ENCODE measurements at places on chromosomes 2 and 18.
A peak's percentile ranks its signal among the peaks of the same experiment; 100 is the strongest.

GRCh38 chr2:128026448-128027277 lies 1.2 kb downstream of the SAP130 start:
- no peak for DNase-seq

- no peak for DNase-seq
These were observed 242.3 kb upstream of the PXDN start for GRCh38 chr2:1986598-1986997.

- no peak for DNase-seq
These were observed 24.5 kb upstream of the SPRED2 start for GRCh38 chr2:65456886-65457285.

- peak; percentile 38 for DNase-seq
These were observed 81.9 kb downstream of the CLIP4 start for GRCh38 chr2:29196792-29197788.

GRCh38 chr2:218607436-218608115 lies at the start of gene PLCD4:
TSS of gene PLCD4 (plus strand) at chr2:218607899. CDS start at chr2:218615740, 7,841 bp downstream.
- DNase-seq: peak; percentile 91

- DNase-seq: no peak
These were observed 6.0 kb upstream of the ROCK1 start for GRCh38 chr18:21117409-21118131.

GRCh38 chr18:63177259-63177658 lies 142.3 kb downstream of the BCL2 start:
- DNase-seq: no peak

DNA sequence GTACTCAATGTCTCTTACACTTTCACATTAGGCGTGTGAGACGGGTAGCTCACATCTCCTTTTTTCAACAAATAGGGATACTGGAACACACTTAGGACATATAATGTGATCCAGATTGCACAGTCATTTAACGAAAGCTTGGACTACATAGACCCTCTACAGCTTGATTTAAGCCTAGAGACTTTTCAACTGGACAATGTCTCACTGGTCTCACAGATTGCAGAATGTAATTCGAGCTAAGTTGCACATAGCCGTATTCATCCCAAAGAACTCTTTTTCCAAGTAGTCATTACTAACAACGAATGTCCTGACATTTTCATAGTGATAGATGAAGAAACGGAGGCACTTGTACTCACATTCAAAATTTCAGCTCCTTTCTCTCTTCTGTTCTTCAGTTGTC lies 612.1 kb downstream of the ZEB2 start:
- no peak for DNase-seq

GRCh38 chr2:231613331-231613662 lies 20.6 kb downstream of the TEX44 start:
- no peak for DNase-seq

DNA sequence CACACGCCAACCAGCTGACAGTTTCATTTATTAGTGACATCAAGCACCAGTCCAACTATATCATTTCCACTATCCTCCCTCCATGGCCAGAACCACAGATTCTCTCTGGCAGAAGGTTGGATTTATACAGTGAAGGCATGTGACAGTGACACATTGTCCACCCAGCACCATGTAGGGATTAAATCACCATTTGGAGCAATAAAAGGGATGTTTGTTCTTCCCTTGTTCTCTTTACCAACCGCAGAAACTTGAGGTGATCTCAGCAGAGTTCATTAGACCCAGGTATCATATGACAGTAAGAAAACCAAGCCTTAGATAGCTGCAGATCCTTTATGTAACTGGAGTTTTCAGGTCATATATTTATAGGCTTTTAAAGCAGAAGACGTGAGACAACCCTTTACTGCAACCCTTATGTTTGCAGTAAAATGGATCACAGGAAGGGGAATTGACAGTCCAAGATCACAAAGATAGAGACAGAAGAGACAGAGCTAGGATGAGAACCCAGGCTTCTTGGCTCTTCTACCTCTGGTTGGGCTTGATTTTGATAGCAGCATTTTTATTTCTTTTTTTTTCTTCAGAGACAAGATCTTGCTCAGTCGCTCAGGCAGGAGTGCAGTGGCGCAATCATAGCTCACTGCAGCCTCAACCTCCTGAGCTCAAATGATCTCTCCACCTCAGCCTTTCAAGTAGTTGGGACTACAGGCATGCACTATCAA lies 80.1 kb downstream of the XDH start:
- peak; percentile 73 for DNase-seq

DNA sequence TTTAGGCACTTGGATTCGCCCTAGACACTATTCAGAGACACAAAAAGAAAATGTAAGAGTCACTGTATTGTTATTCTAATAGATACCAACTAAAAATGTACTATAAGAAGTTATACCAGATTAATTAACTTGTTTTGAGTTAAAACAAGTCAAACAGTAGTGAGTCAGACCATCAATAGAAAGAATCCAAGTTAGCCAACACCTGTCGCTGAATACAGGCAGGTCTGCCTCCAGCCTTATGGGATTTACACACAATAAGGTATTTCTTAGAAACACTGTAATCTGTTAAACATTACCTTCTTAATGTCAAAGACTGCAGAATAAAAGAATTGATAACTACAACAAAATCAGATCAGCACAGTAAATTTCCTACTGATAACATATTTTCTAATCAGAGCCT lies 181.4 kb downstream of the DYM start:
- no peak for DNase-seq

- DNase-seq: no peak
These were observed 164.2 kb upstream of the FANCL start for GRCh38 chr2:58405341-58405740.

- no peak for DNase-seq
These were observed 95.7 kb downstream of the NEDD4L start for GRCh38 chr18:58139459-58140386.

DNA sequence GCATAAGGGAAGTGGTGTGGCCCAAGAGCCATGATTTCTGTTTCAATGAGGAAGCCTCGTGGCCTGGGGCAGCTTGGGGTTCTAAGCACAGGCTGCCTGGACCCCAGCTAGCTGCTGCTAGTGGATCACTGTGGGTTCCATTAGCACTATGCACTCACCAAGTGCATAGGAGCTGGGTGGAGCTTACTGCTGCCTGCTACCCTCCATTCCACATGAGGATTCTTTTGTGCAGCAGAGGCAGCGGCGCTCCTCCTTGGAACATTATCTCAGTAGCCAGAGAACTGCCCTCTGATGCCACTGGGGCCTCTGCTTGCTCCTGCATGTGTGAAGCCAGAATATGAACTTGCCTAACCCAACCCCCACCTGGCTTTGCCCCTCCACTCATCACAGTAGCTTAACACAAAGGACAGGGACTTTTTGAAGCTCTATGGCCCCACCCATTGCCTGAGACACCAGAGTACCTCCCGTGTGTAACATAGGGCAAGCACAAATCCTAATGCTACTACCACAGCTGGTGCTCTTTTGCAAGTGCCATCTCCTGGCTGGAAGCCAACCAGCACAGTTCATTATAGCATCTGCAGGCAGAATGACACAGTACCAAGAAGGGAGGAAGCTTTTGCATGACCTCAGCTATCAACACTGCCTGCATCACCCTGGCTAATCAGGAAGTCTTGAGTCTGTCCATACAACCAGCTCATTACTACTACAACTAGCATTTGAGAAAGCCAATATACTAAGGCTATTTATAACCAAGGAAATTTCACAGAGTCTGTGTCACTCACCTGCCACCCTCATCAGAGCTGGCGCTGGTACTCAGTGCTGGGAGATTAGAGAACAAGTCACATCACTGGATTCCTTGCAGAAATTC lies 297.0 kb upstream of the GULP1 start:
- no peak for DNase-seq

DNA sequence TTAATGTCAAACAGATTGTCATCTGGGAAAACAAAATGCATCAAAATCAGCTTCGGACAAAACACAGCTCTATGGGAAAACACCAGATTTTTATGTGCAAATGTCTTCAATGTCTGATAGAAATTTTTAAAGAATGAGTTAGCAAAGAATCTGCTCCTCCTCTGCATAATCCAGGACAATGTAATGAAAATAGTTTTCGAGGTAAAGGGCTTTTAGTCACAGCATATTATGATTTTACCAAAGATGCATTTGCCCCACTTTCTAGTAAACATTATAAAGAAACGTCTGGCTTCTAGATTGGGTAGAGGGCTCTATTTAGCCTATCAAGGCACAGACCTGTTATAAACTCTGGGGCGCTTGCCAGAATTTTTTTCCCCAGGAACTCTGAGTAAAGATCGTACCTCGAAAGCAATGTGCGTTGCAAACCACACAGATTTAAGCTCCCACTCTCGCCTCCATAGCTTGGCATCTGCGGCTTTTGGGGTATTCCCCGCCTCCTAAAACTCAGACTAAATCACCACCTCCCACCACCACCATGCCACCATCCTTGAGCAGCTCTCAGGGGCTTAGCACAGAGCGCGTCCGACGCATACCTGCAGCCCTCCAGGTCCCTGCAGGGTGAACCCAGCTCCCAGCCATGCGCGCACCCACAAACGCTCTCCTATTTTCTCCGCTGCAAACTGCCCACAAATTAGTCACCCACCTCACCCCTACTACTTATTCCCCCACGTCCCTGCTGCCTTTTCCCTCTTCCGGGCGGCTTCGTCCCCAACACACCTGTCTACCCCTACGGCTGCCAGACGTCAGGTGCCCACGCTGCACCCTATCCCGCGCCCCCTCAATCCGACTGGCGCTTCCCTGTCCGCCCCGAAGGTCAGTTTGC lies 829 bp downstream of the ACVR1C start:
- no peak for DNase-seq

DNA sequence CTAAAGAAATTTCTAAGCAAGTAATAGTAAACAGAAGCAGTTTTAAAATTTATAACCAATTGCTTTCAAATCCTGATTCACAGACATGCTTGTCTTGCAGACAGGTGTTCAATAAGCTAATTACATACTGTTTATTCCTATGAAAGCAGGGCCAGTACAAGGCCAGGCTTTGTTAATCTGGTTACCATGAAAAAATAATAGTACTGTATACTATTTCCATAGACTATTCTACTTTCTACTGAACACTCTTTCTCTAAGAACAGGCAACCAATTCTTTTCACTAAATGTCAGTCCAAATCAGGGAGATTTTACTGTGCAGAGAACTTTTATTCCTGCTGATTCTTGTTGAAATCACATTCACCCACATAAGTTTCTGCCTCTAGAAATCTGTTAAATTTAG lies 2.9 kb upstream of the SRSF7 start:
- DNase-seq: no peak

DNA sequence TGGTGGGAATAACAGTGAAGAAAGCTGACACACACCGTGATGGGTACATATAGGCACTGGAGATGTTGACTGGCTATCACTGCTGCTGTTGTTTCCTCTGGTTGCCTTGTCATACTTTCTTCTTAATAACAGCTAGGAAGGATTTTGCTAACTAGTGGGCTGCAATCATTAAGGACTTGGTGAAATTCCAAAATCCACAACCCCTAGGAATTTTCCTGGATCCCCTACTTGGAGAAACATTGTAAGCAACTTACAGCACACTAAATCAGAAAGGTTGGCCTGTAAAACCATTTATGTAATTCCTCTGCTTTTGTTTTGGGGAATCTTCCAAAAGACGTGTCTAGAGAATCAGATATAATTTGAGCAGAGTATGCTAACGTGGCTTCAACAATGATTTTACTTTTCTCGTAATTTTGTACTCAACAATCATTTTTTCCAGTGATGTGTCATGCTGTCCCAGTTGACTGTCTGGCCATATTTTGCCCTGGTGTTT lies 8.0 kb upstream of the COL3A1 start:
- no peak for DNase-seq

DNA sequence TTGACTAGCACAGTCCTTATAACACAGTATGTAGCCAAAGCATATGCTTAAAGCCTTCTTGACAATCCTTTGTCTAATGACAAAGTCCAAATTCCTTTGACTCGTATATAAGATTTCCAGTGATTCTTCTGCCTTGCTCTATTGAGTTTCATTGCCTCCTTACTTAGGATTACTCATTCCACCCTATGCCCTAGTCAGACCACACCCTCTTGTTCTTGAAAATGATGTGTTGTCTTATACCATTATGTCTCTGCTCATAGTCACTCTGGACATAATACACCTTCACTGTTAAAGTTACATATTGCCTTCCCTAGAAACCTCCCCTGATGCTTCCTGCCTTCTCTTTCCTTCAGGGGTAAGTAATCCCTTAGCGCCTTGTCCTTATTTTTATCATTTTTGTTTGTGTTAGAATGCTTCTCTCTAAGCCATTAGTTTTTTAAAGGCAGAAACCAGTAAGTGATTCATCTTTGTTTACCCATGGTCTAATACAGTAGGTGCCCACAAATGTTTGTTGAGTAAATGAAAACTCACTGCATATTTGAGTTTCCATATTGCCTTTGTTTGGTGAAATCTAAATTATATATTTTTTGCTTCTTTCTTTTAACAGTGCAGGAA lies 19.3 kb downstream of the GPD2 start:
- peak; percentile 72 for DNase-seq

- peak; percentile 10 for DNase-seq
These were observed 52.5 kb downstream of the MARCHF4 start for GRCh38 chr2:216319771-216320170.

DNA sequence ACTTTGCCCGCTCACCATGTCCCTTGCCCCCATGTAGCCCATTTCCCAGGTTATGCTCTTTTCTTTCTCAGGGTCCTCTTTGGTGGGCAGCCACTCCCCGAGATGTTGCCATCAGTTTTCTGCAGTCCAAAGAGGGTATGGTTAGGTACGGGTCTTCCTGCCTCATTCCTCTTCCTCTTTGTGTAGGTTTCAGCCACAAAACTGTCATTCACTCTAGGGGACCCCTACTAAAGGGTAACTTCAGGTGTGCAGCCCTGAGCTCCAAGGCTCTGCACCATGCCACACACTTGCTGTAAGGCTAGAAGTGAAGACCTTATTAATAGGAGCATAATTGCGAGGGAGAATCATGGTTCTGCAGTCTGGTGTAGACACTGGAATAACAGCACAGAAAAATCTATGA lies 99.8 kb upstream of the ZNF397 start:
- DNase-seq: no peak

- no peak for DNase-seq
These were observed 214.4 kb downstream of the MYT1L start for GRCh38 chr2:2116657-2117056.

DNA sequence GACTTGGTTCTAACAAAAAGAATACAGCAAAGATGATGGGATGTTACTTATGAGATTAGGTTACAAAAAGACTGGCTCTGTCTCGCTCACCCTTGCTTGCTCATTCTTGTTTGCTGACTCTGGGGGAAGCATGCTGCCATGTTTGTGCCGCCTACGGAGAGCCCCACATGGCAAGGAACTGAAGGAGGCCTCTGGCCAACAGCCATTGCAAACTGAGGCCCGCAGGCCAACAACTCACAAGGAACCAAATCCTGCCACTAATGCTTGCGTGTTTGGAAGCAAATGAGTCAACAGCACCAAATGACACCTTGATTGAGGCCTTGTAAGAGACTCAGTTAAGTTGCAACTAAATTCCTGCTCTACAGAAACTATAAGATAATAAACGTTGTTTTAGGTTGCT lies 297.6 kb upstream of the STON1 start:
- no peak for DNase-seq

GRCh38 chr2:74724496-74724895 lies 70.4 kb downstream of the SEMA4F start:
- DNase-seq: no peak

DNA sequence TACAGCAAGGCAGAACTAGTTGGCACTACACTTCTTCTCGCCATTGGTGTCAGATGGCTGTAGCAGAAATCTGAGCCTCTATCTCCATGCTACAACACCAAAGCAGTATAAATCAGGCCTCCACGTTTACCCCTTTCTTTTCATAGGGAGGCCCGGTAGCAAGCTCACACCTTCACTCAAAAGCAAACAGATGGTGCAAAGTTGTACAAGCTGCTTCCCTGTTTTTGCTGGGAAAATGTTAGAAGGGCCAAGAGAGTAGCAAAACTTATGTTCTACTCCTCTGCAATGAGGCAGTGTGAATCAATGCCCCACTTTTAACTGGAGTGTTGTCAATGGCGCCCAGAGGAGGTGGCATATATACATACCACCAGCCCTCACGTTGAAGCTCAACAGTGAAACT lies 369.6 kb upstream of the NRXN1 start:
- DNase-seq: no peak

Measured in Caki2 (cell line).